ENCODE measurements at places on chromosomes 6 and 20. TPM values are rescaled to one million over a fixed set of nuclear protein-coding genes. Genes with fewer than 3 reads are reported as not detected.

Gene SLC22A7
- not detected for total RNA-seq

Gene OR2H1
- not detected for total RNA-seq

Gene RPP40
- 8.5 TPM for total RNA-seq

GRCh38 chr6:129662406-129662766, 47.6 kb downstream of the ARHGAP18 start:
- DNase-seq = no peak

DNA sequence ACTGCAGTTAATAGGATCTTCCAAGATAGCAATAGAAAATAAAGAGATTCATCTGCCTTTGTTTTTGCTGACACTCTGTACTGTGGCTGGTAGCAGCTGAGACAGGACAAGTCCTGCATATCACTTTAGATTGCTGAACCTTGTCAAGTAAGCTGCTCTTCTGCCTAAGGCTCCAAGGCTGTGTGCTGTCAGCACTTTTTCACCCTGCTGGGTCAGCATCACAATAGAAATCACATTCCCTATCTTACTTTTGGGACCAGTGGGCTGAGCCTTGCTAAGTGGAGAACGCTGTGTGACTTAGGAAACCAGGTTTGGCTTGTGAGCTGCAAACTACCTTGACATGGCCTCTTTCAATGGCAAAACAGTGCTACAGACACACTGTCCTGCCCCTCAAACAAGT, 263.9 kb downstream of the FRK start:
- no peak for DNase-seq

GRCh38 chr6:137880746-137881521, 13.9 kb downstream of the TNFAIP3 start:
- no peak for DNase-seq

DNA sequence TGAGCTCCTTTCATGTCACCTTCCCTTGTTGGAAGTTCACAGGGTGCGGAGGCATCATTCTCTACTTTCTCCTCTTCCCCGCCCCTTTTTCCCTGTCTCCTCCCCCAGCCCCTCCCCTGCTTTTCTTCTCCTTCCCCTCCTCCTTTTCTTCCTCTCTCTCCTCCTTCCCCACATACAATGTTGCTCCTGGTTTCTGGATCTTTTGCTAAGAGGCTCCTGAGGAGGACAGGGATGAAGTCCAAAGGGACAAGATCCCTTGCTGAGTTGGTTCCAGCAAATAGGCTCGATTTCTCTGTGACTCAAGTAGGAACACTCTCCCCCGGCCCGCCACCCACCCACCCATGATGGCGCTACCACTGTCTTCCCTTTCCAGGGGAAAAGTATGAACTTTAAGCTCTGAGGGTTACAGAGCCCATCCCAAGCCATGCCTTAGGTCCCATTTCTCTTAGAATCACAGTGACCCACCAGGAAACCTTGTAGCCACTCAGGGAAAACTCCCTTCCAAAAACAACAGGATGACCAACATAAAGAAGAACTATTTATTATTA, 852 bp upstream of the TFEB start:
- DNase-seq = no peak

DNA sequence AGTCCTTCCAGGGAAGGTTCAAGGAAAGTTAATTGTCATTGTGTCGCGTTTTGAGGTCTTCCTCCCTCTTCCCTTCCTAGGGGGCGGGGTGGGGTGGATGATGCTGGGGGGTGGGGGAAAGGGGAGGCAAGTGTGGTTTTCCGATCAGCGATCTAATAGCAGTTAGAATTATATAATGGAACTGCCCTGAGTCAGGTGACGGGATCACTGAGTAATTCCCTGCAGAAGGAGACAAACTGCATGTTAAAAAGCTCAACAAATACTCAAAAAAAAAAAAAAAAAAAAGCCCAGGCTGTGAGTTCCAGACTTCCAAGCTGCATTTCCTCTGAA, 240.4 kb downstream of the PHACTR1 start:
- no peak for DNase-seq

DNA sequence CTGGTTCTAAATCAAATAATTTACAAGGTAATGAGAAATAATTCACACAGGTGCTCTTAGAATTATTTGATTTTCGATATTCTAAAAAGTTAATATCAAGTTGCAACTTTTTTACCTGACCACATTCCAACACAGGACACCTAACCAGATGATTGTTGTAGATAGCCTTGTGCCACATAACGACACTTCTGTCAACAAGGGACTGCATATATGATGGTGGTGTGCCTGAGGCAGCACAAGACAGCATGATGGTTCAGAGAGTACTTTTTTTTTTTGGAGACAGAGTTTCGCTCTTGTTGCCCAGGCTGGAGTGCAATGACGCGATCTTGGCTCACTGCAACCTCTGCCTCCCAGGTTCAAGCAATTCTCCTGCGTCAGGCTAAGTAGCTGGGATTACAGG, 66.2 kb upstream of the TMEM30A start:
- DNase-seq = no peak

- DNase-seq = no peak
Observed at GRCh38 chr6:168804331-168804730, 363.3 kb downstream of the SMOC2 start.

- DNase-seq = no peak
Observed at GRCh38 chr6:134657751-134658527, 292.0 kb downstream of the ALDH8A1 start.

DNA sequence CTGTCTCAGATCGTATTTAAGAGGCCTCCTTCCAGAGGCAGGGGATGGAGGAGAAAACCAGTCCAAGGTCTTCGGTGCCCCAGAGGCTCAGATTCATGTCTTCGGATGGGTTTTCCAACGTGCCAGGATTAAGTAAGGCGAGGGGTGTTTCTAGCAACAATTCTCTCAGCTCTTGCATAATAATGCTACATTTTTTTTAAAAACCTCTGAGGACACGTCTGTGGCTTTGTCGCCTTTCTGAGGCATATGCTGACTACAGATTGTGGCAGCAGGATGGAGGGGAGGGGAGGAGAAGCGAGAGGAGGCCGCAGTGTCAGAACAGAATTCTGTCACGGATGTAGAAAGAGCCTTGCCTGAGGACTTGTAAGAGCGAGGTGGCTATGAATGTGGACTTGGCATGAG, 17.7 kb upstream of the CCDC167 start:
- DNase-seq = no peak
